Stimulated activated CD4-positive, alpha-beta T cell treated with anti-CD3 and anti-CD28 coated beads, Interleukin-12 subunit alpha, Interleukin-12 subunit beta, amount 100 ng/mL, for 4 hours (primary cell): ENCODE measurements at places on chromosomes 5 and 9.

- DNase-seq: no peak
Observed at GRCh38 chr9:68980341-68980914, 33.5 kb downstream of the PRKACG start.

DNA sequence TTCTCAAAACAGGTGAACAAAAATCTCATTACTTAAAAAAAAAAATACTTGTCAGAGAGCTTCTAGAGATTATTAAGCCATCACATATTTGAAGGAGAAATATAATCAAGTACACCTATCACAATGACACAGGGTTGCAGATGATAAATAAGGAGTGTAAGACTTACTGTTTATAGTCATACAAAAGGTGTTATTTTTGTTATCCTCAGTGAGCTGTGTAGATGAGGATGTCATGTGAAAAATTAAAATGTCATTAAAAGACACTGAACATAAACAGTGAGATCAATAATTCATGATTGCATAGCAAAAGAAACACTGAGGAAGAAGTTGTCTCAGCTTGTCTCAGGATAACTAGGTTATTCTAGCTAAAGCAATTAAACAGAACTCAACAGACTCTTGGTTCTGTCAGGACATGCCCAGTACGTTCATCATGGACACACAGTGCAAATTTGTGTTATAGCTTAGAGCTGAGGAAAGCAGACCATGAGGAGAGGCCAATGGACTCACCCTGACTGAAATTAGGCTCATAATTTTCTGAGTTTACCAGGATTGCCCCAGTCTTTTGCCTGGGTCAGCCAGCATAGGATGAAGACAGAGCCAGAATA is 1162.6 kb upstream of the C9orf72 start:
- DNase-seq: no peak

GRCh38 chr5:68460147-68460798 is 244.7 kb downstream of the PIK3R1 start:
- DNase-seq: no peak

- DNase-seq: no peak
Observed at GRCh38 chr5:39863926-39864552, 439.3 kb upstream of the DAB2 start.

- no peak for DNase-seq
Observed at GRCh38 chr9:92432350-92432749, 8.1 kb upstream of the OMD start.

GRCh38 chr5:144395704-144396103 is 225.0 kb downstream of the KCTD16 start:
- no peak for DNase-seq

DNA sequence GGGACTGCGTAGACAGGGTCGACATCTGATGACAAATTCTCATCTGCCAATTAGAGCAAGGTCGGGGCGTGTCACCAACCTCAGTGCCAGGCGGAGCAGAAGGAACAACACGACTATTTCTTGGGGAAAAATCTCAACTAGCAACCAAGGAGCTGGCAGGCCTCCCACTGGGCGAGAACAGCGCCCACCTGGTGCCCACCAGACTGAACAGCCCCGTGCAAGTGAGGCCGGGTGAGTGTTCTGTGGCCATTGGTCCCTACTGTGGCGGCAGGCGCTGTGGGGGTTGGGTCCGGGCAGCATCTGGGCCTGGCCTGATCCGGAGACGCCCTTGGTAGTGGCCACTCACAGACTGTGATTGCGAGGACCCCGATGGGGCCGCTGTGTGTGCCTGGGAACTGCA is 11.5 kb downstream of the NOTCH1 start:
- DNase-seq: no peak

DNA sequence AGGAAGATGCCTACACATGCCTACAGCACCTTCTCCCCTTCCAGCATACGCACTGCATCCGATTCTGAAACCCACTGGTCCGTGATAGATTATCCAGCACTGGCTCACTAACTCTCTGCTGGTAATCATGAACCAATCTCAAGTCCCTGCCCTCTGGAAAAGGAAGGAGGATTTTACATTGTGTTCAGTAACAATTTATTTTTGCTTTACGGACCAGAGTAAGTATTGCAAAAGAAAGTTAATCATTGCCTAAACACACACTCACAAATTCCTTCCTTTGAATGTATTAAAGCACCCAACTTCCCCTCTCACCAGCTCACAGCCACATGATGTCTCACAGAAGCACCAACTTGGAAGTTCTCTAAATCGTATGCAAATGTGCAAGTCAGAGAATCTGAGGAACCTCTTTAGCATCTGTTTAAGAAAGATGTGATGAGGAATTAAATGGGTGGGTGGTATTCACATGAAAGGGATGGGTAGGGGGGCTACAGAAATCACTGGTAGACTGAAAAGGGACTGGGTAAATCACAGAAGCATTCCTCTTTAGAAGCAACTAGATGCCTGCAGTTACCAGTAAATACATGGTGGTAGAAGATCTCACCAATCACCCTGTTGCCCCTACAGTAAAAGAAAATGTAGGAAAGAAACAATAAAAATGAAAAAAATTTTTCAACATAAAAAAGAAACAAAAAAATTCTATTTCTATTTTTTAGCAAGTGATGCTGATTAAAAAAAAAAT is 8.4 kb downstream of the GNAQ start:
- DNase-seq: no peak

DNA sequence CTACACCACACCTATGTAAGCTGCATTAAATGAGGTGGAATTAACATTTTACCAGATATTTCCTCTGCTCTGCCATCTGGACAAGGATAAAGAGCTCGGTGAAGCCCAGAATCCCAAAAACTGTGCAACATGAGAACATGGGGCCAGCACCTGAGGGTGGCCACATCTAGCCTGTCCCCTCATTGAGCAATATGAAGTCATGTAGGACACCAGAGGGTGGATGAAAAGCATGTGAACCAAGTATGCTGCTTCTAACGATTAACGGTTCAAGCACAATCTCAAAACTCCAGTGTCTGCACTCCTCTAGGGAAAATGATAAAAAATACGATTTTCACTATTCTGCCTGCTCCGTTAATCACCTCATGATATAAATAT is 545.8 kb downstream of the EBF1 start:
- DNase-seq: no peak

GRCh38 chr5:143176048-143176447 is 227.4 kb downstream of the NR3C1 start:
- no peak for DNase-seq

GRCh38 chr9:135989722-135990467 is 28.7 kb upstream of the UBAC1 start:
- DNase-seq: peak; percentile 19

DNA sequence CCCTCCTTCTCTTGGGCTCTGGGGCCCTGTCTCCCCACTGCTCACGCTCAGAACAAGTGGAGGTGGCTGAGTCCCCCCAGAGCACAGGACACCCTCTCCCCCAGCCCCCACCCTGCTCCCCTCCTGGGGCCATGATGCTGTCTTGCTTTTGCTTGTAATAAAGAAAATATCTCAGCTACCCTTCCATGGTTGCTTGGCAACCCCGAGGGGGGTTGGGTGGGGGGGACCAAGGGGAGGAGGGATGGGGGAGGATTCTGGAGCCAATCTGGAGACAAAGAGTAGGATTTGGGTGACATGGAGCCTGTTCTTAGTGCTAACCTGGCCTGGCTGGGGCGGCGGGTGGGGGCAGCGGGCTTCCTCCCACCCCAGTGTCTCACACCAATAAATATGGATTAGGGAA is 16.1 kb upstream of the CERCAM start:
- DNase-seq: no peak

- DNase-seq: no peak
Observed at GRCh38 chr5:93594591-93595419, 11.8 kb downstream of the NR2F1 start.

GRCh38 chr5:88279584-88279983 is 10.9 kb upstream of the TMEM161B start:
- DNase-seq: no peak

- DNase-seq: no peak
Observed at GRCh38 chr9:89881431-89881830, 276.6 kb downstream of the GADD45G start.

DNA sequence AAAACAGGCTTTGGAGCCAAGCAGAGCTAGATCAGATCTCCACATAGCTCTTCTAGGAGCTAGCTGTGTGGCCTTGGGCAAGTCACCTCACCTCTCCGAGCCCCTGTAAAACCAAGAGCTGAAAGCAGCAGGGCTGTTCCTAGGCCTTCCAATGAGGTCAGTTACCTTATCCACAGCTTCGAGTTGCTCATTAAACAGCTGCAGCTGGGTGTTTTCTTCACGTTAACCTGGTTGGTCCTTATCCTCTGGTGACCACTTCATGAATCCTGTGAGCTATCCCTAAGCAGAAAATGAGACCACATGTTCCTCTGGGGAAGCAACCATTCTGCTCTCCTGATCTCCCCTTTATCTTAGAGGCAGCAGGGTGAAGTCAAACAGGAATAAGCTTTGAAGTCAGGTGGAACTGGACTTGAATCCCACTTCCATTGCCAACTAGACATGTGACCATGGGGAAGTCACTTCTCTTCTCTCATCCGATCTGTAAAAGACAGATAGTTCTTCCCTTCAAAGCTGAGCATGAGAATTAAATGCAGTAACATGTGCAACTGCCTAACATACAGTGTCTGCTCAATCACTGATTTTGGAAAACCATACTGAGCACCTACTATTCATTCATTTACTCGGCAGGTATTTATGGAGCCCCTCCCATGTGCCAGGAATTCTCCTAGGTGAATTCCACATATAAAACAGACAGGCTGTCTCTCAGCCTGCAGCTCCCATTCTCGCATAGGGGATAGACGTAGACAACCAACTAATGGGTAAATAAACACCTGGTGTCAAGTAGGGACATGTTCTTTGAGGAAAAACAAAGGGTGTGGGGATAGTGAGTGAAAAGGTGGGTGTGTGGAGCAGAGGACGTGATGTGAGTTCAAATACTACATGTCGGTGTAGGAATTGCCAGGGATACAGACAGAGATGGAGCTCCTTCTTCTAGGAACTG is 111.7 kb upstream of the BOD1 start:
- no peak for DNase-seq

- DNase-seq: no peak
Observed at GRCh38 chr5:18048449-18048848, 414.2 kb downstream of the TAF11L14 start.

DNA sequence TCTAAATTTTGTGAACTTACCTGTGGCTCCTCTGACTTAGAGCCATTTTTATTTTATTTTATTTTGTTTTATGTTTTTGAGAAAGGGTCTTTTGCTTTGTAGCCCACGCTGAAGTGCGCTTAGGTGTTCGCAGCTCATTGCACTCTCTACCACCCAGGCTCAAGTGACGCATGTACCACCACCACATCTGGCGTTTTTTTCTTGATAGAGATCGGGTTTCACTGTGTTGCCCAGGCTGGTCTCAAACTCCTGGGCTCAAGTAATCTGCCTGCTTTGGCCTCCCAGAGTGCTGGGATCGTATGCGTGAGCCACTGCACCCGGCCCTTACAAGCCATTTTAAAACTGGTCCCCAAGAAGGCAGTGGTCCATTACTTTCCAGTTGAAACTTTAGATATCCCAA is 18.5 kb downstream of the MATR3 start:
- no peak for DNase-seq

DNA sequence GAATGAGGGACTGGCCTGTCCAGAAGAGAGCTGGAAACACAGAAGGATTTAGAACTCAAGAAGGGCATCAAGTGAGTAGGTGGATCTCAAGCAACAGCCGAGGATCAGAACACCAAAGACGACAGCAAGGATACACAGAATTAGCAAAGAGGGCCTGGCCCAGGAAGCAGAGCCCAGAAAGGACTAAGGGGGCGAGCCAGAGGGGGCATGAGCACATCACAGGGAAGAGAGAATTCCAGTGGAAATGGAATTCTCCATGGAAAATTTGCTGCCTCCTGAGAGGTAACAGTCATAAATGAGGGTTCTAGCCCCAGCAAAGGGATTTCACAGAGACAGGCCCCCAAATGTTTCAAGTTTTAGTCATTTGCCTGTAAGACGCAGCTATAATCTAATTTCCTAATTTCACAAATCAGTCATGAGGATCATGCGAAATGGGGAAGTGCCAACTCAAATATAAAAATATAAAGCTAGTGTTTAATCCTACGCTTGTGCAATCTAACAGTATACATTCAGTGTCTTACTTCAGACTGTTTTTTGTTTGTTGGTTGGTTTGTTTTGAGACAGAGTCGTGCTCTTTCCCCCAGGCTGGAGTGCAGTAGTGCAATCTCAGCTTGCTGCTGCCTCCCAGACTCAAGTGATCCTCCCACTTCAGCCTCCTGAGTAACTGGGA is 46.7 kb downstream of the FNBP1 start:
- no peak for DNase-seq

DNA sequence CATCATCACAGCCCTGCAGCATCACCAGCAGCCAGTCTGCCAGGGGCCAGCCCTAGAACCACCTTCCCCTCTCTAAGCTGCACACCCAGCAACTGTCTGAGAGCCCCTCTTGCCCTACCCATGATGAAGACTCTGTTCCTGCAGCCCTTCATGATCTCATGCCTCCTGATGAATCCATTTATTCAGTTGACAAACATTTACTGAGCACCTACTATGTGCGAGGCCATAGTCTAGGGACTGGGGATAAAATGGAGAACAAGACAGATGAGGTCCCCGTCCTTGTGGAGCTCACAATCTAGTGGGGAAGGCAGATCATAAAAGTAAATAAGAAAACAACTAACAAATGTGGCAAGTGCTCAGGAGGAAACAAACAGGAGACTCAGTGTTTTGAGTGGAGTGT is 96.3 kb downstream of the PCDH1 start:
- DNase-seq: no peak

GRCh38 chr5:10275460-10275859 is 25.4 kb downstream of the CCT5 start:
- no peak for DNase-seq

- DNase-seq: peak; percentile 30
Observed at GRCh38 chr5:175494264-175495183, 16.2 kb downstream of the SFXN1 start.

DNA sequence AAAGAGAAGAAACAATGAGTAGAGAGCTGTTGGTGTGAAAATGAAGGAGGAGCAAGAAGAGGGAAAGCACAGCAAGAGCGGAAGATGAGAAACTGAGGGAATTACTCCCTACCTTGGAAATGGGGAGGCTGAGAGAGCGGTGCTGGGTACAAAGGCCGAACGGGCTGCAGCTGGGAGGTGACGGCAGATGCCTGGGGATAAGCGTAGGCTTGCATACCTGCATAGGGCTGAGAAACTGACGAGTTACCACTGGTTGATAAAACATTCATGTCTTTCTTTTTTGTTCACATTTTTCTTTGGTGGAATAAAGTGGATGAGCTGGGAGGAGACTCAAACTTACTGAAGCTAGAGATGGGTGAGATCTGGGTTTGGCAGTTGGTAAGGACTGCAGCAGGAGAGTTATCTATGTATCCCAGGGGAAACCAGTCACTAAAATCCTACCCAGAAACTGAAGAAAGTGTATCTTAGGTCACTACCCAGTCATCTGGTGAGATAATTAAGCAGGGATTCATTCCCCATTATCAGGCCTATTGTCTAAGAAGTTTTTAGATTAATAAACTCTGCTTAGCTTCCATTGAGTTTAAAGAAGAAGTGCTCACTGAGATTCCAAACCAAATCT is 34.8 kb downstream of the FKBP15 start:
- no peak for DNase-seq

DNA sequence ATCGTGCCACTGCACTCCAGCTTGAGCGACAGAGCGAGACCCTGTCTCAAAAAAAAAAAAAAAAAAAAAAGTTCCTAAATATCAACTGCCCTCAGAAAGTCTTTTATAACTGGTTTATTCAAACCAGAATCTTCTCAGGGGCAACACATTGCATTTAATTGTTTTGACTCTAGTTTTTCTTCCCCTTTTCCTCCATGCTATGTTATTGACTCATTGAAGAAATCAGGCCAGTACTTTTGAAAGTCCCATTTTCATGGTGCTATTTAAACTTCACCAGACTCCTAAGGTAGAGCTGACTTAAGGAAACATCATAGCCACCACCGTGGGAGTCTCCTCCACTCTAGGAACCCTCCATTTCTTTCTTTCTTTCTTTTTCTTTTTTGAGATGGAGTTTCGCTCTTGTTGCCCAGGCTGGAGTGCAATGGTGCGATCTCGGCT is 83.1 kb upstream of the IL6ST start:
- DNase-seq: no peak
